ENCODE measurements at places on chromosomes 6 and 20.
A peak's percentile ranks its signal among the peaks of the same experiment; 100 is the strongest.

DNA sequence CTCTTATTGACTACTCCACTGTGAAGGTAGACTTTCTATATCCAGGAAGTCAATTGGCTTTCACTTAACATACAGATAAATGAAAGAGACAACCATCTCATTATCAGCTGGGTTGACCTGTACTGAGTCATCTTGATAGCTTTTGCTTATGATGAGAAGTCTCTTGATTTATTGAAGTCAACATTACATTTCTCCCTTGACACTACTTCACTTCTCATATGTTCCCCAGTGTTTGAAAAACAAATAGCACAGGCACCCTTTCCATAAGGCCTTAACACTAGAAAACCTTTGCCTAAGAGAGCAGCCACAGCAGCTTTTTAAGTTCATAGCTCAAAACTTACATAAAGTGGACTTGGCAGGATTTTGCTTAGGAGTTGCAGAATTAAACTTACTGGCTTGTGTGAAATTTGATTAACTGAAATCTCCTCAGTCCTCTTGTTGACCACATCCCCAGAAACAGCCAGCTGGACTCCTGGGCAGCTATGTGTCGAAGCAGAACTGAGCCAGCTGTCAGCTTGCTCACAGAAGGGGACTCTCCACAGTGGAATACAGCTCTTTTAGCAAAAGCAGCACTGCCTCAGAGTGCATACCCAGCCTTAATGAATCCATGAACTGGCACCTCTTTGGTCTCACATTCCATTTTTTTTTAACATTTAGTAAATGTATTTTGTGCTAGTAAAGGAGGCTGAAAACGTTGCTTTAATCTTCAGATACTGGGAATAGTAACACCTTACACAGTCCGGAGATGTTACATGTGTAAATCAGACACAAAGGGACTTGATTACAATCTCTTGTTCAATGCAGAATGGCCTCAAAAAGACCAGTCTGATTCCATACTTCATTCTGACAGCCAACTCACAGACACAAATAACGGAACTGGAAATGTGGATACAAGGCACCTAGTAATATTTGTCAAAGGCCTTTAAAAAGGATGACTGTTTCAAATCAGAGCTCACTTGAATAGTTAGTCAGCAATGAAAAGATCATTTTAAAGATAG is 1532.7 kb downstream of the HACE1 start:
- no peak for DNase-seq

- DNase-seq: no peak
Measured at GRCh38 chr20:47665221-47665991, 119.9 kb downstream of the SULF2 start.

GRCh38 chr6:147750413-147750812 is 241.9 kb downstream of the SAMD5 start:
- no peak for DNase-seq

DNA sequence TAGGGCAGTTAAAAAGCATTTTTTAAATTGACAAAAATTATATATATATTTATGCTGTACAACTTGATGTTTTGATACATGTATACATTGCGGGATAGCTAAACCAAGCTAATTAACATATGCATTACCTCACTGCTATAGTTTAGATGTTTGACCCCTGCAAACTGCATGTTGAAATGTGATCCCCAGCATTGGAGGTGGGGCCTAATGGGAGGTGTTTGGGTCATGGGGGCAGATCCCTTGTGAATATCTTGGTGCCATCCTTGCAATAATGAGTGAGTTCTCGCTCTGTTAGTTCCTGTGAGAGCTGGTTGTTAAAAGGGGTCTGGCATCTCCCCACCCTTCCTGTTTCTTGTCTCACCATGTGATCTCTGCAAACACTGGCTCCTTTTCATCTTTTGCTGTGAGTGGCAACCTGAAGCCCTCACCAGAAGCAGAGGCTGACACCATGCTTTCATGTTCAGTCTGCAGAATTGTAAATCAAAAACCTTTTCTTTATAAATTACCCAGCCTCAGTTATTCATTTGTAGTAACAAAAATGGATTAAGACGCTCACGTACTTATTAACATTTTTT is 111.8 kb downstream of the MCHR2 start:
- DNase-seq: no peak

DNA sequence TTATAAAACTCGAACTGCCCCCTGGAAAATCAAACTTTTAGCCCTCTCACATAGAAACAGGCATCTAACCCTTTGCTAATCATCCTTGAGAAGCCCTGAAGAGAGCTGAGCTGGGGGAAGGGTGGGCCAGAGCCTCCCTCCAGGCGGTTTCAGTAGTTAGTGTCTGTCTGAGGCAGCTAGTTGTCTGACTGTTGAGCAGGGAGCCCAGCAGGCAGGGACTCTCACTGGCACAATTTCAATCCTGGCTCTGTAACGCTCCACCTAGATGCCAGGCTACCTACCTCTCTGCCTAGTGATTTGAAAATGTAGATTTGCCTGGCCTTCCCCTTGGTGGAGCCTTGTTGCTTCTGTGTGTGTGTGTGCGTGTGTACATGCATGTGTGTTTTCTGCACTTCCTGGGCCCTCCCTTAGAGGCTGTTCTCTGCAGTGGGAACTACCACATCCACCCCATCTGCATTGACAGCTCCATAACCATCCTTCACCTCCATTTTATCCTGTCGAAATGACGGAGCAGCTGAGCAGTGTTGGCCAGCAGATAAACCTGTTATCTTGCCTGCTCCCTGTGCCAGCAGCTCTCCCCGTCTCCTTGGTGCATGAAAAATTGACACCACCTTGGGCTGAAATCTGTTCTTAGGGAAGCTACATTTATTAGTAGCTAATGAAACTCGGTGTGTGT is 69.6 kb upstream of the VSTM2L start:
- DNase-seq: no peak

DNA sequence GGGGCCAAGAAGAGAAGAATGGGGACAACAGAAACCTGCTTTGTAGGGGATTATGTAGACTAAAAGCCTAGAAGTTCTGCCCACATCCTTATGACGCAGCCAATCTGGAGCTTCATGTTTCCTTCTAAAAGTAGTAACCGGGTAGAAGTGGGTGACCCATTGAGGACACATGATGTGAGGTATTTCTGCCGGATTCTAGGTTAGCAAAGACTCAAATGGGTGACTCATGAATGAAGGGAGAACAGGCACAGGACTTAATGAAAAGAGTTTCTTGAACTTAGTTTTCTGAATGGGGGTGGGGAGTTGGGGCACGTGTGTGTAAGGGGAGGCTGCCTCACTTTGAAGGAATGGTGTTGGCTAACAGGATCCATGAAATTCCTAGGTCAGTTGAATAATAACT is 68.8 kb downstream of the CDS2 start:
- DNase-seq: no peak

GRCh38 chr6:42629845-42630244 is 66.0 kb downstream of the UBR2 start:
- DNase-seq: no peak

GRCh38 chr6:4948781-4949450 is 54.9 kb downstream of the RPP40 start:
- DNase-seq: no peak

GRCh38 chr20:32510120-32510600 is 75.0 kb downstream of the NOL4L start:
- no peak for DNase-seq

GRCh38 chr6:42104095-42104803 is 38.2 kb downstream of the C6orf132 start:
- DNase-seq: peak; percentile 56

DNA sequence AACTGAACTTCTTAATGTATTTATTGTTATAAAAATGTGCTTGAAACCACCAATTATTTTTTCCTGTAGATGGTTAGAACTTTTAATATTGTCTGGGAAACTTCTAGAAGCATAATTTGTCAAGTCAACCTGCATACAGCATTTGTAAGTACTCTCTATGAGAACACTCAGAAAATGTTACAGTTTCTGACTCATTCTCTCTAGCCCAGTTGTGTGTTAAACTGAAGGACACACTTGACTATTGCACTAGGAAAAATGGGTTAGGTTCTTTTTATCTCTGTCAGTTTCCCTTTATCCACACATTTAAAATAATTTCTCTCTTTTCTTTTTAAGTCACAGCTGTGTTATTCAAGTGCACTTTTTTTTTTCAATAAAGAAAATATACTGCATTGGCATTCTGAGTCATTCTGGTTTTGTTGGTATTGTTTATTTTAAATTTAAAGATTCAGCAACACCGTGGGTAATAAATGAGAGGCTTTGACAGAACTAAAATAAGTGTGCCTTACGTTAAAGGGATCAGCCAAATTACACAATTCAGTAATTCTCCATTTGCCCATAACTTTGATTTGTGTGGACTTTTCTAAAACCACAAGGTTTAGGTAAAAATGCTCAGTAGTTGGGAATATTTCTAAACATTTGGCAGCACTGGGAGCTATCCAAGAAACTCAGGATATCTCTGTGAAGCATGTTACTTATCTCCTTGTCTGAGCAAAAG is 50.7 kb downstream of the OPN5 start:
- DNase-seq: no peak

- no peak for DNase-seq
Measured at GRCh38 chr6:20351534-20351933, 50.1 kb upstream of the E2F3 start.

DNA sequence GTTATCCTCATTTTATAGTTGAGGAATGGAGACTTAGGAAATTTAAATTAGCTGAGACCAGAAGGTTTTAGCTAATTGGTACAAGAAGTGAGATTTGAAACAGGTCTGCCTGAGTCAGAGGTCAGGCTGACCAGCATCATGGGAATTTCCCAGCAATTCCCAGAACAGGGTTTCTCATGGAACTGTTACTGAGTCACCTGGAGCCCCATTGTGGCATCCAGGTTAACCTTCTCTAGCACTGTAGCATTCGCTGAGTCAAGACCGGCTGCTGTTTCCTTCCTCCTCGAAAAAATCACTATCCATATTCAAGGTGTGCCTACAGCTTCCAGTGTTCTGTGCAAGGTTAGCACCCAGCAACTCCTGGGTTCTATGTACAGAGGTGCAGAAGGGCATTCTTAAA is 238.0 kb upstream of the MAN1A1 start:
- DNase-seq: no peak

DNA sequence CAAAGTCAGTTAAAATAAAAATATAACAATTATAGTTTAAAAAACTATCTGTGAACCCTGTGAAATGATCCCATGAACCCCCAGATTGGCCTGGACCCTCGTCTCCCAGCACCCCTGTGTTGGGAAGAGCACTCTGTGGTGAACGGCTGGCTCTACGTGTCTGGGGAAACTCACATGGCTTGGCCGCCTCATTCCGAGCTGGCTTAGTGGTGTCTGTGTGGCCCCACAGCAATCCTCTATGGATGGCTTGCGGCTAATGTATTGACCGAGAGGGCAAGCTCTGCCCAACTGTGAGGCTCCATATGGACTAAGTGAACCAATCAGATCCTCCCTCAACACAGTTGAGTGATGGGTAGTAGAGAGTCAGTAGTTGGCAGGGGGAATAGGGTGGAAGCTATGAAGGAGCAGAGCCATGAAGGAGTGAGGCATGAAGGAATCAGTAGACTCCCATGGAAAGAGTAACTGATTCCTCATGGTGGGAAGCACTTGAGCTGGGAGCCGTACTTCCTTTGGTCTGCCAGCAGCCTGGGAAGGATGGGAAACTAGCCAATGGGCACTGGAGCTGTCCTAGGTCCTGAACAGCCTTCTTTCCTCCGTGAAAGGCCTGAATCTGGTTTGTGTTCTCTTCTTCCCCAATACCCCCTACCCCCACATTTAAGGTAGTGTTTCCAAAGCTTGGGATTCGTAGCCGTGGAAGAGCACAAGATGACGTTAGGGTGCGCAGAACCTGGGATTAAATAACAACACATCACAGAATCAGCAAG is 21.6 kb upstream of the ZNF831 start:
- no peak for DNase-seq

DNA sequence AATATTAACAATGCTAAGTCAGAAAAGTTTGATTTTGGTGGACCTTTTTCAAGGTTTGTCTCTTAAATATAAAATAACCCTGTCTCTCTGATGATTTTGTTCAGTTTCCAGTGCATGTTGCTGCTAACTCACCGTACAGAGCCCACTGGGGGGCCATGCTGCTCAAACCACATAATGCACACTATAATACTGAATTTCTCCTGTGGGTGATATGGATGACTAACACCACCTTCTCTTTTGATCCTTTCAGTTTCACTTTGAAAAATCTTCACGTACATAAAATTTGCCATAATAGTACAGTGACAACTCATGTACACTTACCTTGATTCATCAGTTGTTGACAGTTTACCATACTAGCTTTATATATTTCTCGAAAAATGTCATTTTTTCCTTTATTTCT is 506.6 kb upstream of the MAN1A1 start:
- no peak for DNase-seq

- DNase-seq: no peak
Measured at GRCh38 chr6:109340811-109341210, 41.5 kb downstream of the CD164 start.

DNA sequence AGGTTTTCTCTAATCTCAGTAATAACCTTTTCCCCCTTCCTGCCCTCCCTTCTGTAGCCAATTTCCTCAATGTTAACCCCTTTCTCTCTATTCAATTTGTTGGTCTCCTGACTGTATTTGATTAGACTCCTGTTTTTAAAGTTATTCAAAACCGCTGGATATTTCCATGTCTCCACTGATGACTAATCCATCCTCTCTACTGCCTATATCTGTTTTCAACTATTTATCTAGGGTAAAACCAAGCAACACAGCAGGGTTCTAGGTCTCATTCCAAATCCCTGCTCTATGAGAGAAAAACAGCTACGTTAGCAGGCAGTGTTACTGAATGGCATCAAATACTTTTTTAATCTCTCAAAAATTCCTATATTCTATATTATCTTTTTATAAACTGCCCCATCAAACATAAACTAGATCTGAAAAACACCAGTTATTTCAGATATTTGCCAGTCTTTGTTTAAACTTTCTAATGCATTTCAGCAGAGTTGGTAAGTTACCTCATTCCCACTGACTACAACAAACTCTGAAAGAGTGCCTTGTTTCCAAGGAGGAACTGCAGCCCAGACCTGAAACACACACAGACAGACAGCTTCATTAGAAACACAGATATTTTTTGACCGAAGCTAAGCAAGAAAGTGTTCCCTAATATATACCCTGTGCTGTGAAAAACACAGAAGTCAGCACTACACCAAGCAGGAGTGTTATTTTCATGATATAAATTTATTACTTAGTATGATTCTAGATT is 8.2 kb downstream of the RTN4IP1 start:
- DNase-seq: no peak

DNA sequence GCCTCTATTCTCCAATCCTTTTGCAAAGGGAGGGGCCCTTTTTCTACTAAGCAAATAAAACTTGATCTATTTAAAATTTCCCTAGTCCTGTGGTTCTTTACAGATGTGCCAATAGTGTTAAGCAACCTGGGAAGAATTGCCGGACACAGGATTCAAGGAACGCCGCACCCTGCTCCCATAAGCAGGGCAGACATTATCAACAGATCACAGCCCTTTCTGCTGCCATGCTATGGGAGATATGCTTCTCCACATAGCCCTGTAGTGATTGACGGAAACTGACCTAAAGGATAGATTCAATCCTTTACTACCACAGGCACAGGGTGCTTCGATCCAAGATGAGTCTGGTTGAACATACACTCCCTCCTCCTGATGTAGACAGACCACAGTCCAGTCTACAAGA is 118.4 kb upstream of the TRAF3IP2 start:
- DNase-seq: no peak
